ENCODE measurements at places on chromosomes 13 and 19. TPM values are rescaled to one million over a fixed set of nuclear protein-coding genes. Genes with fewer than 3 reads are reported as not detected.

NECTIN2 gene
- 49.9 TPM for total RNA-seq

CCNE1 gene
- total RNA-seq = 8.2 TPM

ODAD3 gene
- total RNA-seq = 0.07 TPM

ZGLP1 gene
- 0.34 TPM for total RNA-seq

PEX11G gene
- total RNA-seq = 3.1 TPM

KANK2 gene
- total RNA-seq = 14.7 TPM

GRAMD1A gene
- total RNA-seq = 8.9 TPM

ZNF418 gene
- total RNA-seq = 4.4 TPM

ZNF527 gene
- 6.6 TPM for total RNA-seq

KLK15 gene
- total RNA-seq = not detected

LILRA1 gene
- total RNA-seq = not detected

SIGLEC10 gene
- total RNA-seq = not detected

SIGLEC11 gene
- total RNA-seq = not detected

CSNK1A1L gene
- not detected for total RNA-seq

CEACAM16 gene
- not detected for total RNA-seq

KRTDAP gene
- 13.7 TPM for total RNA-seq

CYP2A6 gene
- total RNA-seq = not detected

CRX gene
- total RNA-seq = not detected

LMTK3 gene
- 3.6 TPM for total RNA-seq

EBI3 gene
- not detected for total RNA-seq

RDH8 gene
- total RNA-seq = not detected

ELAVL3 gene
- total RNA-seq = not detected

GPR183 gene
- not detected for total RNA-seq

CCL25 gene
- total RNA-seq = not detected

OR7A5 gene
- total RNA-seq = not detected

HSD17B14 gene
- 2.9 TPM for total RNA-seq

TNNI3 gene
- total RNA-seq = 0.34 TPM

TDRD3 gene
- total RNA-seq = 17.4 TPM

RGL3 gene
- 0.21 TPM for total RNA-seq

KCTD12 gene
- 14.4 TPM for total RNA-seq

GNA15 gene
- 93.0 TPM for total RNA-seq

PEG3 gene
- 0.34 TPM for total RNA-seq

BST2 gene
- 34.3 TPM for total RNA-seq

ACTN4 gene
- total RNA-seq = 631 TPM

AKT2 gene
- 58.1 TPM for total RNA-seq

GPC6 gene
- 0.34 TPM for total RNA-seq

ATP8B3 gene
- 1.1 TPM for total RNA-seq

ZNF556 gene
- total RNA-seq = 0.71 TPM

NKG7 gene
- total RNA-seq = not detected

Data from nasal cavity respiratory epithelium epithelial cell of viscerocranial mucosa (primary cell).